ENCODE measurements at places on chromosomes 2 and 18. TPM values are rescaled to one million over a fixed set of nuclear protein-coding genes. Genes with fewer than 3 reads are reported as not detected.

Gene SKOR2
- not detected for total RNA-seq

Gene PER2
- 5.4 TPM for total RNA-seq

Gene C2orf78
- total RNA-seq, result not detected

Gene RND3
- 413 TPM for total RNA-seq

Gene ZBTB14
- total RNA-seq, result 10.9 TPM

Gene PUM2
- total RNA-seq, result 44.1 TPM

Gene DNER
- 0.44 TPM for total RNA-seq

Gene TMEFF2
- total RNA-seq, result 2.8 TPM

Gene TMEM150A
- total RNA-seq, result 16.4 TPM

Gene IL1B
- 0.15 TPM for total RNA-seq
